ENCODE measurements at places on chromosomes 4 and X.

- H3K27ac ChIP-seq = no peak overlapping the region
- H3K36me3 ChIP-seq = no peaks in the 10 kb centered on the region
- DNase-seq = no peak
- H3K27me3 ChIP-seq = no peaks in the 10 kb centered on the region
These were observed 26.6 kb downstream of the TLR2 start for GRCh38 chr4:153710681-153711080.

DNA sequence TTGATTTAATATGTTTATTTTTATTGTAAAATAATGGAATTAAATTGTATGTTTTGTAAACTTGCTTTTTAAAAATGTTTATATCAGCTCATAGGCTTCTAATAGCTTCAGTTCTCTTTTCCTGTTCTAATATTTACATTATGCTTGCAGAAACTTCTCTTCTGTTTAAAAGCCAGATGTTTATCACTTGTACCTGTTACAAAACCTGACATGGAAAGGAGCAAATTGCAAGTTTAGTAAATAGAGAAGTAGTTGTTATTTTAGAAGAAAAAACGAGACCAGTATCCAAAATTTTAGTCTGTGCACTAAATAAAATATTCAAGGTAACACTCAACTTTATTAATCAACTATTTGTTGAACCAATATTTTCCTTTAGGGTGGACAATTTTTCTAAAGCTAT lies 69.4 kb upstream of the GUCY1A1 start:
- no peak for DNase-seq
- no peaks in the 10 kb centered on the region for H3K4me1 ChIP-seq
- no peak overlapping the region for H3K4me3 ChIP-seq
- no peaks in the 10 kb centered on the region for H3K36me3 ChIP-seq

DNA sequence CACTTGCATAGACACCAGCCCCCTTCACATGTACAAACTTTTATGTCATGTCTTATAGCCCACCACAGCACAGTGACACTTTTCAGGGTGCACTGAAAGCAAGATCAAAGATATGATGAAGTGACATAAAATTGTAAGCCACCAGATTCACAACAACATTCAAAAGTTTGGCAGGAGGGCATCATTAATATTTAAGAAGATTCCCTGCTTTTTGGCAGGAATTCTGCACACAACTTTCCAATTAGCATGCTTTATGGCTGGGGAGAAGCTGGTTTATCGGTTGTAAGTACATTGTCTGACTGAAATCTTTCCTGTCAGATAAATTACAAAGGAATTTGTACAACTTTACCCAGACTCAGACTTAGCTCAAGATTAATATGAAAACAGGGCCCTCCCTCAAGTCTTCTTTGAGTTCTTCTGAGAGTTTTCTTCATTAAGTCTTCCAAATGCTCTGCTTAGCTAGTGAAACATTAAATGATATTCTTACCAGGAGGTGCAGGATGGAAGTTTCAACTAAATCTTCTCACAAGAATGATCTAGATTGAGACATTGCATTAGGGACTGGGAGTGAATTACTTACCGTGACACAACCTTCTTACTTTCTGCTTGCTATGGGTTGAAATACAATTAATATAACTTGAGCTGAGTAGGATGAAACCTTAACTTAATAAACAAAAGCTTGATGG lies 523.8 kb downstream of the PPARGC1A start:
- H3K4me3 ChIP-seq = no peak overlapping the region
- H3K4me1 ChIP-seq = no peaks in the 10 kb centered on the region

GRCh38 chrX:51487960-51488267 lies 8.5 kb downstream of the NUDT11 start:
- H3K4me3 ChIP-seq = no peak overlapping the region
- DNase-seq = no peak
- H3K36me3 ChIP-seq = no peaks in the 10 kb centered on the region
- H3K4me1 ChIP-seq = no peaks in the 10 kb centered on the region
- H3K27ac ChIP-seq = no peak overlapping the region

GRCh38 chr4:41814565-41814964 lies 66.0 kb upstream of the PHOX2B start:
- H3K27me3 ChIP-seq = no peaks in the 10 kb centered on the region
- H3K4me1 ChIP-seq = no peaks in the 10 kb centered on the region
- no peaks in the 10 kb centered on the region for H3K36me3 ChIP-seq
- H3K27ac ChIP-seq = no peak overlapping the region
- no peak overlapping the region for H3K4me3 ChIP-seq

DNA sequence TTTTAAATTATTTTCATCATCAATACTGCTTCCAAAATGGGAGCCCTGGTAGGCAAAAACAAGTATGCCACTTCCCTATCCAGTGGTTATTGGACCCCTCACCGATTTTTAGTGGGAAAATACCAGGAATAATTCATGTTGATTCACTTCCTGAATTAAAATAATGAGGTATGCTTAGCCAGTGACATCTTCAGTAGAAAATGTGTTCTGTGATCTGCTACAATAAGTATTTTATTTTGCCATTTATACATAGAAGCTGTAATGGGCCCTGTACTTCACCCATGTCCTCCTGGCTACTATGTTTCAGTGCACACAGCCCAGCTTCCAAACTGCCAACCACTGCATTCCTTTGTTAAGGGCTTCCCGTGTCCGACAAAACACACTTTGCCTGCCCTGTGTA lies 41.0 kb upstream of the KLHL34 start:
- no peak overlapping the region for H3K4me3 ChIP-seq
- no peaks in the 10 kb centered on the region for H3K36me3 ChIP-seq
- no peak overlapping the region for H3K27ac ChIP-seq

DNA sequence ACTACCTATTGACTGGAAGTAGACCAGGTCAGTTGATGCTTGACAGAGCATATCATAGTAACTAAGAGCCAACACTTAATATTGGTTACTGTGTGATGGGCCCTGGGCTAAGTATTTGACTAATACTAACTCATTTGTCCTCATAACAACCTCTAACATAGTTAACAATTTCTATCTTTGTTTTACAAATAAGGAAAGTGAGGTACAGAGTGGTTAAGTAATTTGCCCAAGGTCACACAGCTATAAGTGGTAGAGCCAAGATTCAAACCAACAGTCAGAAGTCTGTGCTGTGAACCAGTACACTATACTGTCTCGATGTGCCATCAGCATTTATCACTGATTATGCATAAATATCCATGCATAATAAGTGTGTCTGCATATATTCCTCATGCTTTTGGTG lies 27.1 kb upstream of the NUP54 start:
- no peaks in the 10 kb centered on the region for H3K4me1 ChIP-seq
- no peak overlapping the region for H3K4me3 ChIP-seq
- no peak overlapping the region for H3K27ac ChIP-seq
- no peak for DNase-seq

Measured in small intestine (tissue), 16 donors.